NCI-H187 treated with DMSO at 0.1 percent for 48 hours (cell line): ENCODE measurements at places on chromosomes 6 and 20.

- DNase-seq = no peak
Observed at GRCh38 chr6:6434151-6434550, 113.7 kb upstream of the F13A1 start.

DNA sequence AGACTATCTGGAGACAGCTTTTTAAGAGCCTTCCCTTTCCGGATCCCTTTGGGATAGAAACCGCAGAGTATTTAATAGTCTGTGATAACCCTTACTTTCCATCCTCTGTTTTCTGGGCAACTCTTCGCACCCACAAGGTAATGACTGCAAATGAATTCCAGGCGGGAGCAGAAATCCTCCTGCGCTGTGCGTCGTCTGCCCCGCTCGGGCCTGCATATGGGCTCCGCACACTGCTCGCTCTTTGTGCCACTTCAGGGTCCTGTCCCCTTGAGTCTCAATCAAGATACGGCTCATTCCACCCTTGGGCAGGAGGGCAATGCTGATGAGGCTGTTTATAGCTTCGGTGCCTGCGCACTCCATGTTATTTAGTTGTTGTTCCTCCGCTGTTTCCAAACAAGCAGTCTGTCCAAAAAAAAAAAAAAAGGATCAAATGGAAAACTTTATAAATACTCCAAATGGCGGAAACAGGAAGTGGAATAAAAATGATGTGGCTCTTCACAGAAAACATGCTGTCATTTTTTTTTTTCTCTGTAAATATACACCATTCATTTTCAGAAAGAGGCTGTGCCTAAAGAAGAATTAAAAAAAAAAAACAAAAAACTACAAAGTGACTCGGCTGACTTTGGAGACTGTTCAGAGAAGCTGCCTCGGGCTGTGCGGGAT lies 169.6 kb upstream of the GMDS start:
- no peak for DNase-seq

- DNase-seq = no peak
Observed at GRCh38 chr6:6808915-6809314, 220.4 kb downstream of the LY86 start.

- DNase-seq = no peak
Observed at GRCh38 chr6:12071064-12071615, 59.0 kb downstream of the HIVEP1 start.

- peak; percentile 42 for DNase-seq
Observed at GRCh38 chr6:28355743-28356665, 6.3 kb downstream of the ZKSCAN3 start.

DNA sequence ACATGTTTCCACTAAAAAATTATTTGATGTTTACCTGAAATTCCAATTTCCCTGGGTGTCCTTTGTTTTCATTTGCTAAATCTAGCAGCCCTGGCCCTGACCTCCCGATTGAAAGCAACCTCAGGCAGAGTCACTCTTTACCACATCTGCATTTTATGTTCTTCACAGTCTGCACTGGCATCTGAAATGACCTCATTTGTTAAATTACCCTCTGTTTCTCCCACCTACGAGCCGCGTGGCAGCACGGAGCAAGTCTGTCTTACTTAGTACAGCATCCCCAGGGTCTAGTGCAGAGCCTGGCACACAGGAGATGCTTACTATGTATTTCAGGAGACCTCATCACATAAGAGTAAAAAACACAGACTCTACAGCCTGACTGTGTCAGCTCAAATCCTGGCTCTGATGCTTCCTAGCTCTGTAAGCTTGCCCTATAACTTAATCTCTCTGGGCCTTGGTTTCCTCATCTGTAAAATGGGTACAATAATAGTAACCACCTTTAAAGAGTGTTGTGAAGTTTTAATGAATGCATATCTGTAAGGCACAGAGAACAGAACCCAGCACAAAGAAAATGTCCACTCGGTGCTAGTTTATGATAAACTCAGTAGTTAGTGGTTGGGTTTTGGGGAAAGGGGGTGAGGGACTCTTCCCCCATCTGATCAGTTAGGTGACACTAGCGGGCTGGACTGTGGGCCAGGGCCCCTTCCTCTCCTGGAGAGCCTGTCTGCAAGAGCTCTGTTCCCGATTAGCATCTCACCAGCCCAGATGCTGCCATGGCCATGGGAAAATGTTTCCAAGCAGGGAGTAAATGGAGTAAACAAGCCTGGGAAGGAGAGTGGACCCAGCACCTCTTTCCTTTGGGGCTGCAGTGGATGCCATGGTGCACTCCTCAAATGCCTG lies 88.2 kb downstream of the PREX1 start:
- DNase-seq = no peak

DNA sequence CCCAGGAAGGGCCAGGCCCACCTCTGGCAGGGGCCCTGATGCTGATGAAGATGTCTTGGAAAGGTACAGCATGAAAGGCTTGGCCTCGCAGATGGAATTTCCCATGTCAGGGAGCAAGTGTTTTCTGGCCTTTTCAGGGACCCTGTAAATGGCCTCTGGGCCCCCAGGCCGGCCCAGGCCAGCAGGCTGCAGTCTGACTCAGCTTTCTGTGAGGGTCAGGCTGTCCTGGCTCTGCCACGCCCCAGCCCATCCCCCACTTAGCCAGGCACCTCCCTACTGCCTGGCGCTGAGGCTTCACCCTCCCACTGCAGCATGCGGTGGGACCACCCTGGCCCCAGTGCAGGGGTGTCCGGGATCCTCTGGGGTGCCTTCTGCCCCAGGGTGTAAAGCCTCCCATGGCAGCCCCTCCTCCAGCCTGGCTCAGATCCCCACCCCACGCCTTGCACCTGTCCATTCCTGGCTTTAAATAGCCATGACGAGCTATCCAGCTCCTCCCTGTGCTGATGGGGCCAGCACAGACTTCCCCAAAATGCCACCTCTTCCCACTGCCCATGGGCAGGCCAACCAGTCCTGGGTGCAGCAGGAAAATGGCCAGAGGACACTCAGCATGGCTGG lies 35.6 kb upstream of the GATA5 start:
- no peak for DNase-seq

- no peak for DNase-seq
Observed at GRCh38 chr20:20816969-20817755, 104.7 kb upstream of the RALGAPA2 start.

DNA sequence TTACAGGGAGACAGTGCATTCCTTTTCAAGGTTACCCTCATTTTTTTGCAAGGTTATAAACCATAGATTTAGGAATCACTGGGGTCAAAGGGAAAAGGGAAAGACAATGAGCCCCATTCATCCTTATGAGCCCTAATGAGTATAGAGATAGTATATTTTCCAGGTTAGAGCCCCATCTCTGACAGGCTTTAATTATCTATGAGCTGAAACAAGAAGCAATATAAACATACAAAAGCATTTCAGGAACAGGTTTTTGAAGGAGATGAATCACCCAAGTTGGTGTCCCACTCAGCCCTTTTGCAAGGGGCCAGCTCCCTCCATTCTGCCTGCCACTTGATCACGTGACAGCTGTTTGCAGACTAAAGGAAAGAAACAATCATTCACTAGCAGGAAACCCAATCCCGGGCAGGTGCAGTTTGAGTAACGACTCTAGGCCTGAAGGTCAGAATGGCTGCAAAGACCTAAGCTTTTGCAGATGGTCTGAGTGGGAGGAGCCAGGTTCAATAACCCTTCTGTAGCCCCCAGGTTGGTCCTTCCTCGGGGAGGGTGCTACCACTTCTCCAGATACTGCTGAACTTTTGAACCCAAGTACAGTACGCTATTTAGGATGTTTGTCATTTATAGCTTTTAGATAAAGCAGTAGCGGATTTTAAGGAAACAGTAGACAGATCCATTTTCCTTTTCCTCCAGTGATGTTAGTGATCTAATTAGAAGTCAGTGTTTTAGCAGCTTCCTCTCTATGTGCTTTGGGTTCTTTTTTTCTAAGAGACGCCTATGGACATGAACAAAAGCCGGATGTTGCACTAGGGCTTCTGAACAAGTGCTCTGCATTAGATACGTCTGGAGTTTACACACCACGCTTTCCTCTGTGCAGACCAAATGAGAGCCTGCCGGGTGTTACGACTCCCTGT lies 253.2 kb downstream of the SOX4 start:
- peak; percentile 92 for DNase-seq

- DNase-seq = no peak
Observed at GRCh38 chr6:100726666-100727065, 154.5 kb downstream of the ASCC3 start.

- DNase-seq = no peak
Observed at GRCh38 chr6:125136378-125136777, 17.2 kb upstream of the TPD52L1 start.
